ENCODE measurements at places on chromosomes 11 and 22.

DNA sequence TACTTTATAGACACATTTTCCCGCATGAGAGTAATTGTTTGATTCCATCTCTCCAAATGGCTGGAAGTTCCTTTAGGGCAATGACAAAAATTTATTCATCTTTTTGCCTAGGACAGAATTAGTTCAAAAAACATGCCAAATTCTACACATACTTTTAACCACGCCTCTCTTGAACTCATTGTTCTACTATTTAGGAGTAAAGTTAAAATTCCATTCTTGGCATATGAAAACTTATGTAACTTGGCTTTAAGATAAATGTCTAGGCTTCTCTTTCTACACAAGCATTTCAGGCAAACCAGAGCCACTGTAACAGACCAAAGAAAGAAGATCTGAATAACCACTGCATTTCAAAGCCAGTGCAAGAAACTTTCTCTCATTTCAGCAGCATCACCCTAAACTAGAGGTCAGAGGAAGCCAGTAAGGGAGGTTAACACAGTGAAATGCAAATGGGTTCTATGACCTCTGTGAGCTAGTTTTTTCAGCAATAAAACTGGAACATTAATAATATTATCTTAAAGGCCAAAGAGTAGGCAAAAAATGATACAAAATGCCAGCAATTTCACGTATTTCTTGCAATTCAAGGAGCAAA is 73.0 kb downstream of the RSF1 start:
- no peak for DNase-seq

GRCh38 chr11:46457659-46458424 is 66.3 kb upstream of the CHRM4 start:
- DNase-seq, result no peak

GRCh38 chr22:45807156-45807915 is 135.7 kb downstream of the ATXN10 start:
- DNase-seq, result no peak

DNA sequence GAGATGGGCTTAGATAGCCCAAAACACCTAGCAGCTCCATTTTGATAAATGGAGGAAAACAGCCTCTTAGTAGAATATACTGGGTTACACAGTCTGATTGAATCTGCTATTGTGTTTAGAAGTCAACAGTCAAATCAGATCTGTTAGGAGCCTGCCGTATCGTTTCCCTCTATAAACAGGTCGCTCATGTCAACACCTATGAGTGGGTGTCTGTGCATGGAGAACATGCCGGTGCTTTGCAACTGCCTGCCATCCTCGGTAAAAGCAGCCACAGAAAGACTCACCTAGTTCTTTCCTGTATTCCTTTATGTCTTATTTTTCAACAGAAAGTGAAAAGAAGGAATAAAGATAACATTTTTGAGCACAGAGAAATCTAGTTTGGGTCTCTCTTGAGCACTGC is 99.4 kb downstream of the ETS1 start:
- DNase-seq, result no peak

- no peak for DNase-seq
Measured at GRCh38 chr11:1029654-1030053, 6.9 kb downstream of the MUC6 start.

GRCh38 chr11:80900265-80900664 is 1459.4 kb upstream of the TENM4 start:
- no peak for DNase-seq

DNA sequence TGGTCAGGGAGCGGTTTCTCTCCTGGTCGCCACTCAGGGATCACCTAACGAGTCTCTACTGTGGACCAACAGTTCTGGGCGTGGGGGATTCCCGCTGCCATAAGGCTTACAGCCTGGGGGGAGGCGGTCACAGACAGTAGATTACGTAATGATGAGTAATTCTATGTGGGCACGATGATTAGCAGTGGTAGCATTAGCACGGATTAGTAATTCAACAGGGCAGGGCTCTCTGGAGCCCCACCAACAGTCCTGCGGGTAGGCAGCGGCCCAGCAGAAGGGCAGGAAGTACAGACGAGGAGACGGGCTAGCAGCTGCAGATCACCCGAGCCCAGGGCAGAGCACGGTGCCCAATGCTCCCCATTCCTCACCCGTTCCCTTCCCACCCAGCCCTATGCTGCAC is 3.6 kb downstream of the SHISAL1 start:
- peak; percentile 86 for DNase-seq

DNA sequence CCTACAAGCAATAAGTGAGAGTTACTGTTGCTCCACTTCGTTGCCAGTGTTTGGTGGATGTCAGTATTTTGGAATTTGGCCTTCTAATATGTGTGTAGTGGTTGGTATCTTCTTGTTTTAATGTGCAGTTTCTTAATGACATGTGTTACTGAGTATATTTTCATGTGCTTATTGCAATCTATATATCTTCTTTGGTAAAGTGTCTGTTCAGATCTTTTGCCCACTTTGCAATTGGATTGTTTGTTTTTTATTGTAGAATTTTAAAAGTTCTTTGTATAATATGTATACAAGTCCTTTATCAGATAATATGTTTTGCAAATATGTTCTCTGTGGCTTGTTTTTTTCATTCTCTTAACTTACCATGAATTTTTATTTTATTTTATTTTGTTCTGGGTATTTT is 7.7 kb downstream of the OR51V1 start:
- DNase-seq, result no peak

DNA sequence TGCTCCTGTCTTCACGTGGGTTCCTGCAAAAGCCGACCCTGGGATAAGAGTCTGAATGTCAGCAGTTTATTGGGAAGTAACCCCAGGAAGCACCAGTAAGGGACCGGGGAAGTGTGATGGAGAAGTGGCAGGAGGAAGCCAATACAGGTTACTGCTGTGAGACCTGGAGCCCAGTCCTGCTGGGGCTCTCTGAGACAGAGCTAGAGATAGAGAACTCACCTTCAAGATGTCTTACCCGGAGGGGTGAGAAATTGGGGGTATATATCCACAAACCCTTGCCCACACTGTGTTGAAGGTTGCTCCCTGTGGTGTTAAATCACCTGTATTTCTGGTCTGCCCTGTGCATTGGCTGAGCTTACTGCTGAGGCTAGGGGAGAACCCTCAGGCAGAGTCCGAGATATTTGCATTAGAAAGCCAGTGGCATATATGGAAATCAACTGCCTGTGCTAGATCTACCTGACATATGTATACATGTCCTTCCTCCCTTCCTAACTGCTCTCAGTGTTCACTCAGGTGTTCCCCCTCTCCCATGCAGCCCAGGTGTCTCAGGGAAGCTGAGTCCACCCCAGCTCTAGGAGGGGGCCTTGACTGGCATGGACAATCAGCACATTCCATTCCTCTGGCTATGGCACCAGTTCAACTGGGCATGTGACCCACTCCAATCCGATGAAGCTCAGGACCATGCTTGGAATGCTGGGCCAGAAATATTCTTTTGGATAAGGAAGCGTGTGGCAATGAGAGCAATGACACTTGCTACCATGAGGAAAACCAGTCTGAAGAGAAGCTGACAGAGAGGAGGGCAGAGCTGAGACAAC is 6.8 kb upstream of the MICAL2 start:
- DNase-seq, result no peak

GRCh38 chr22:20641198-20641892 is 132.6 kb upstream of the SERPIND1 start:
- peak; percentile 18 for DNase-seq

DNA sequence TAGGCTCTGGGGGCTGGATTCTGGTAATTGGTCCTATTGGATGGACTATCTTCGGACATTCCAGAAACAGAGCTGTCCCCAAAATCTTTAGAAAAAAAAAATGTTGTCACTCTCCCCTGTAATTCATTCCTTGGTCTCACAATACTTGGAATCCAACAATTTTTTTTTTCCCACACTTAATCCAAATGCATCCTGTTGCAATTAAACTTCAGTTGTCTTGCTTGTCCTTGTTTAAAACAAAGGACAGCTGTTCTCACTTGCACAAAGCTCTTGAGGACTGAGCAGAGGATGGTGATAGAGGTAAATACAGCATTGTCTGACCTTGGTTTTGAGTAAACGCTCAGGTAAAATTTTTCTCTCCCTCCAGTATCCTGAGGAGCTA is 75.3 kb downstream of the SC5D start:
- no peak for DNase-seq

- no peak for DNase-seq
Measured at GRCh38 chr11:9396310-9396709, 11.9 kb downstream of the IPO7 start.

DNA sequence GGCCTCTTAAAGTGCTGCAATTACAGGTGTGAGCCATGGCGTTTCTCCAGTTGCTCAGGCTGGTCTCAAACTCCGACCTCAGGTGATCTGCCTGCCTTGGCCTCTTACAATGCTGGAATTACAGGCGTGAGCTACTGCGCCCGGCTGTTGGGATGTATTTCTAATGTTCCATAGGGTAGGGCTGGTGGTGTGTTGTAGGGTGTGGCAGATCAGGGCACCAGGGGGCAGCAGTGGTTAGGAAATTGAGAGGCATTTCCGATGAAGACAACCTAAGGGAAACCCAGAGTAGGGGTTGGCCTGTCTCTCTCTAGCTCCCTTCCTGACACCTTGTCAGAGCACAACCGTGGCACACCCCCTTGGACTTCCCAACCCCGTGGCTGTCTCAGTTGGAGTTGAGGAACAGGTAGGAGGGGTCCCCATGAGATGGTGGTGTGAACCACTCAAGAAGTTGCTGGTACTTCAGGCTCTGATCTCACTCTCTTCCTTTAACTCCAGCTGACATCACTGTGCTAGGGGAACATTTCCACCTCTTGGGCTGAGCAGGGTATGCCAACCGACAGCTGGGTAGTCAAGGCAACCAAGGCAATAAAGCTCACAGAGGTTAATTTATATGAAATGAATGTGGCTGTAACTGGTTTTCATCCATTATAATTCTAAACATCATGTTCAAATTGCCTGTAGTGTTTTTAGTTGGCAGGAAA is 33.0 kb downstream of the YWHAH start:
- peak; percentile 78 for DNase-seq

GRCh38 chr11:11577932-11578911 is 43.6 kb downstream of the GALNT18 start:
- no peak for DNase-seq

GRCh38 chr11:2996976-2997375 is 4.8 kb upstream of the NAP1L4 start:
- DNase-seq, result peak; percentile 66

DNA sequence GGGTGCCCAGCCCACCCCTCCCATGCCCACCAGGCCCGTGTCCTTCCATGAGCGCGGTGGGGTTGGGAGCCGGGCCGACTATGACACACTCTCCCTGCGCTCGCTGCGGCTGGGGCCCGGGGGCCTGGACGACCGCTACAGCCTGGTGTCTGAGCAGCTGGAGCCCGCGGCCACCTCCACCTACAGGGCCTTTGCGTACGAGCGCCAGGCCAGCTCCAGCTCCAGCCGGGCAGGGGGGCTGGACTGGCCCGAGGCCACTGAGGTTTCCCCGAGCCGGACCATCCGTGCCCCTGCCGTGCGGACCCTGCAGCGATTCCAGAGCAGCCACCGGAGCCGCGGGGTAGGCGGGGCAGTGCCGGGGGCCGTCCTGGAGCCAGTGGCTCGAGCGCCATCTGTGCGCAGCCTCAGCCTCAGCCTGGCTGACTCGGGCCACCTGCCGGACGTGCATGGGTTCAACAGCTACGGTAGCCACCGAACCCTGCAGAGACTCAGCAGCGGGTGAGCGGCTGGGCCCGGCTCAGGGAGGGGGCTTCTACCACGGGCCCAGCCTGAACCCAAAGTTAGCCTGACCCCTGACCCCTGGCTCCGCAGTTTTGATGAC is 3.0 kb downstream of the PKP3 start:
- DNase-seq, result no peak

DNA sequence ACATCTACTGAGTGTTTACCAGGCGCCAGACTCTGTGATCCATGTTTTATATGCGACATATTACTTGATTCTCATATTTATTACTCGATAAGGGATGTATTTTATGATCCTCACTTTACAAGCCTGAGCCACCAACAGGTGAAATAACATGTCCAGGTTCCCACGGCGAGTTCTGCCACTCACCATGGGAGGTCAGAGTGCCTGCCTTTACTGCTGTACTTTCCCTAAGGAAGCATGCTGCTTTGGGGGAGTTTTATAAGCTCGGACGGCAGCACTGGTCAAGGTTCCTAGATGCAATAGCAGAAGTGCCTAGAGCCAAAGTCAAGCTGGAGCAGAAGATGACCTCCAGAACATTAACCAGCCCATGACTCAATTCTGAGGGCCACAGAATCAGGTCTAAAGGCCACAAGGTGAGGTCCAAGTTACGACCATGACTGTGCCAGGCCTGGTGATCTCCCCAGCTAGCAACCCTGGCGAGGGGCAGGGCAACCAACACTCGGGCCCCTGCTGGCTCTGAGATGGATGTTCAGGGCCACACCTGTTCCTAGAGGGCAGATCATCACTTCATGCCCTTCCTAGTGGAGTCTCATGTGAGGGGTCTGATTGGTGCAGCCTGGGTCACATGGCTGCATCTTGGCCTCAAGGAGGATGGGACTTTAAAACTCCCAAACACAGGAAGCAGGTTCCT is 14.2 kb downstream of the IFT27 start:
- DNase-seq, result peak; percentile 31

GRCh38 chr11:128757235-128757711 is 63.4 kb downstream of the FLI1 start:
- no peak for DNase-seq

- DNase-seq, result no peak
Measured at GRCh38 chr11:103436131-103436770, 327.0 kb downstream of the DYNC2H1 start.

GRCh38 chr11:30312243-30312642 is 10.7 kb upstream of the ARL14EP start:
- no peak for DNase-seq

DNA sequence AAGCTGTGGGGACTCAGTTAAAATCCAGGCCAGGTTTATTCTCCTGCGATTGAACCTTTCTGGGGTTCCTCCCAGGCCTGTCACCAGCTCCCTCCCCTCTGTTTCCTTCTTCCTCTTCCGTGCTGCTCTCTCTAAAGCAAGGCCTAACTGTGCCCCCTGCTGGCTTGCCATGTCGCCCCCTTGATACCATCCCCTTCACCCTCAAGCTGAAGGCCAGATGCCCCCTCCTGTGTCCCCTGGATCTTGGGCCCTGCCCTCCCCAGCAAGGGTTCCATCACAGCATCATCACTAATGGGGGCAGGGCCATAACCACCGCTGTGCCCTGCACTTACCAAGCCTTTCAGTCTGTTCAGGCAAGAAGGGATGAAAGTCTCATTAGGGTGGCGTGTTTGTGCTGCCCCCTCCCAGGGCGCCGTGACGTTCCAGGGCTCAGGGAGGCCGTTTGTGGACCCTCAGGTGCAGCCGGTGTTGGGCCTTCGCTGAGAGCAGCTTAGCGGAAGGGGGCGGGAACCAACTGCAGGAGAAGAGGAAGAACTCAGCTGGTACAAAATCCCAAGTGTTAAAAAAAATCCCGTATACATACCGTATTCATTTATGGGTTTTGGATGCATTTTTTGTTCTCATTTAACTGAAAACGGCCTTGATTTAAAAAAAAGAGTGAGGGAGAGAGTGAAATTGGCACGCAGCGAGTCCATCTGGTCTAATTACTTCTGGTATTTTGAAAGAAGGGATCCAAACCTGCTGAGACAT is 69.9 kb downstream of the MPPED1 start:
- DNase-seq, result no peak
